NCI-H1048 (cell line): ENCODE measurements at places on chromosomes 7 and 10.

GRCh38 chr10:24756283-24756682 is 32.6 kb upstream of the ARHGAP21 start:
- DNase-seq: no peak

GRCh38 chr7:129298268-129298893 is 73.6 kb downstream of the AHCYL2 start:
- no peak for DNase-seq

GRCh38 chr10:2933924-2934323 is 133.4 kb upstream of the PFKP start:
- no peak for DNase-seq

DNA sequence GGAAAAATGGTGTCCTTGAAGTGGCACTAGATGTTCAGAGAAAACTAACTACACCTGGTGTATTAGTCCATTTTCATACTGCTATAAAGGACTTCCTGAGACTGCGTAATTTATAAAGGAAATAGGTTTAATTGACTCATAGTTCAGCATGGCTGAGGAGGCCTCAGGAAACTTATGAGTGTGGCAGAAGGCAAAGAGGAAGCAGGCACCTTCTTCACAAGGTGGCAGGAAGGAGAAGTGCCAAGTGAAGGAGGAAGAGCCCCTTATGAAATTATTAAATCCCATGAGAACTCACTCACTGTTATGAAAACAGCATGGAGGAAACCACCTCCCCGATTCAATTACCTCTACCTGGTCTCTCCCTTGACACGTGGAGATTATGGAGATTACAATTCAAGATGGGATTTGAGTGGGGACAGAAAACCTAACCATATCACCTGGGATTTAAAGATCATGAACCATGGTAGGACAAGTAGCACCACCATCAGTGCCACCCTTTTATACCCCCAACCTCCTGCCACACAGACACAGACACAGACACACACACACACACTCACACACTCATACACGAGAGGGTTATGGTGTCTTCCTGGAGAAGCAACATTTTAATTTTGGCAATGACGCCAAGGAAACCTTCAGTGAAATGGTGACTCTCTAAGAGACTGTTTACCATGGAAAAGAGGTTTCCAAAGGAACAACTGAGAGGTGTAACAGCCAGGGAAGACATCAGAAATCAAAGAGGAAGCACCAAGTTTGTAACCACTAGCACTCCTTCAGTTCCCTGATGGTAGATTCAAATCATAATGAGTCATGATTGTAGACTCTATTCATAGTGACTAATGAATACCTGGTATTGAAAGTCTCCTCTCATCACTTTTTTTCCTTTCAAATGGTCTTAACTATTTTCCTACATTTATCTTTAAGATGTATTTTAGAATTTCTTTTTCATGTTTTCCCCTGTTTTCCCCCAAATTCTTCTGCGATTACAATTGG is 41.8 kb upstream of the WNT16 start:
- no peak for DNase-seq

DNA sequence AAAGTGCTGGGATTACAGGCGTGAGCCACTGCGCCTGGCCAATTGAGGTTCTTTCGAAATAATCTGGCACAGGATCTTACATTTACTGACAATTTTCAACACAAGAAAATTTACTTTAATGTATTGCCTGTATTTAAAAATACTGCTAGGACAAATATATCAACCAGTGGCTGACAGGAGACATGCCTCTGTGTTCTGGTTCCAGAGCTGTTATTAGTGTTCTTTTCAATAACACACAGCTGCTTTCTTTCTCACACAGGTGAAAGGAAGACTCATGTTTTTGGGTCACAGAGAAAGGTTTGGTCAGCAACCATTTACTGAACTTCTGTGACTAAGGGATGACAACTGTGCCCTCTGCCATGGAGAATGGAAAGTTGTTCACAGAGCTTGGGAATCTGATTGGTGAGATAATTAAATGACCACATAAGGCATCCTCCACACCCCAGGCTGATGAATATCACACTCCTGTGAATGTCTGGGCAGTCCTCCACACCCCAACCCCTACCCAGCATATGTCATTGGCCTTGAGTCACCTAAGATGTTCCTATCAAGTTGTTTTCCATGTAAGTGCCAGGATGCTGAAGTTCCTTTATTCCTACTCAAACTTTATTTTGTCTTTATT is 180.1 kb downstream of the RAPGEF5 start:
- no peak for DNase-seq

DNA sequence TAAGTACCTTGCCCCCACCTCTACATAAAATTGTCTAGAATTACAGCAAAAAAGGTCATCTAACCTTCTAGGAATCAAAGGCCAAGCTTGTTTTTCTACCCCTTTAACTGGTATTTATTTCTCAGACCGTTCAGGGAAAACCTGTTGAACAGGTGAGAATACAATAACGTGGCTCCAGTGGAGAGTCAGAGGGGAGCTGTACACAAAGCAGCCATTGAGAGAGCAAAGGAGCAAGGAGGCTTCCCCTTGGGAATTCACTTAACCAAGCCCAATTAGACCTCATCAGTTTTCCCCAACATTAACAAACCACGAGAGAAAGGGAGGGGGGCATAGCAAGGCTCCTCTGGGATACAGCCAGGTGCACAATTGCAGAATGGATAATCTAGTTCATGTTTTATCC is 101.9 kb downstream of the ELMO1 start:
- DNase-seq: peak; percentile 3

DNA sequence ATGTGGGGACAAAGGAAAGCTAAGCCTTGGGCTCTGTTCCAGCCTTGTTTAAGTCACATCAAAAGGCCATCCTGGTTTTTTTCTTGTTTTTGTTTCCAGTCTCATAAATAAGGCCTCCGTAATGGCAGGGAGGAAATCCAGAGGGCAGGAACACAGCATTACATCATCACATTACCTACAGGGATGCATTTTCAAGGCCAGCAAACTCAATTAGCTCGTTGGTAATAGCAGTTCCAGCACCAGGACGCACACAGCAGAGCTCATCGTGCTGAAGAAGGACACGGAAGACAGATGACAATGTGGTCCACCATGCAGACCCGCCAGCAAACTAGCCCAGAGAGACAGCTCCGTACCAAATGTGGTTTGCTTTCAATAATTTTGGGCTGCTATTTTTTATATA is 1209.2 kb downstream of the TYW1 start:
- DNase-seq: no peak

DNA sequence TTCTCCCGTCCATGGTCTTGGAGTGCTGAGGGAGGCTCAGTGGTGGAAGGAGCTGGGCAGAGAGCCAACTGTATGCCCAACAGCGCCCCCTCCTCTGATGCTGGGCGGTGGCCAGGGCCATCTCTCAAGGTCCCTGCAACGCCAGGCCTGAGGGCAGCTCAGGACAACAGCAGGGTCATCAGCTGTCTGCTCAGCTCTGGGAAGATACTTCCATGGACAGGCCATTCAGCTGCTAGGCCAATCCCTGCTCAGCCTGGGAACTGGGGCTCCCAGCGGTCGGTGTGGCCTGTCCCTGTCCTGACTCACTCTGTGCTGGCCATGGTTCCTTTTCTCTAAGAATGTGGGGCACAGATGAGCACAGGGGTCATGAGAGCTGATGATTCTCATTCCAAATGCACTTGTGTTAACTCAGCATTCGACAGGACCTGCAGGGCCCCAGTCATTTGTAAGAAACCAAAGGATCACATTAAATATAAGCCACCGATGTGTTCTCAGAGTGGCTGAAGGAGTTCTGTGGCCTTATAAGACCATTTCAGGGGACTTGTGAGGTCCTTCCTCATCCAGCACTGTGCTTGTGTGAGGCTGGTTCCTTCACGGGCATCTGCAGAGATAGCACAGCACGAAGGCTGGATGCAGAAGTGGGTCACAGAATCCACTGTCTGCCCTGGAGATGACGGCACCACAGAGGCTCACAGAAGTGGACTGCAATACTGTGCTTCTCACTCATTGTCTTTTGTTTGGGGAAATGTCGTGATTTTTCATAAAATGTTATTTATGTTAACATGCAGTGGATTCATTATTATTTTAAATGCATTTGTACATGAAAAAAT is 73.0 kb downstream of the ADCY1 start:
- no peak for DNase-seq

DNA sequence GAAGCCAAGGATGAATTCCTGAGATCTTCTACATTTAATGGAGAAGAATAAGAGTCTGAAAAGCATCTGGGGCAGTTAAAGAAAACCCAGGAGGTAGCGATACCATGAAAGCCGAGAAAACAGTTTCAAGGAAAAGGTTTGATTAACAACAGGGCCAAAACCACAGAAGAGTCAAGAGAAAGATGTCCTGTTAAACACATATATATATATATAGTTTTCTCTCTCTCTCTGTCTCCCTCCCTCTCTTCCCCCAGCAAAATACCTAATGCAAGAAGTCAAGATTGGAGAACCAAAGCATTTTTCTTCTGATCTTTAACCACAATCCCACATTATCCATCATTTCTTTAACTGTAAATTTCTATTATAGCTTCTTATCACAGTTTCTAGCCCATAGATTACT is 261.4 kb downstream of the SNX13 start:
- no peak for DNase-seq

DNA sequence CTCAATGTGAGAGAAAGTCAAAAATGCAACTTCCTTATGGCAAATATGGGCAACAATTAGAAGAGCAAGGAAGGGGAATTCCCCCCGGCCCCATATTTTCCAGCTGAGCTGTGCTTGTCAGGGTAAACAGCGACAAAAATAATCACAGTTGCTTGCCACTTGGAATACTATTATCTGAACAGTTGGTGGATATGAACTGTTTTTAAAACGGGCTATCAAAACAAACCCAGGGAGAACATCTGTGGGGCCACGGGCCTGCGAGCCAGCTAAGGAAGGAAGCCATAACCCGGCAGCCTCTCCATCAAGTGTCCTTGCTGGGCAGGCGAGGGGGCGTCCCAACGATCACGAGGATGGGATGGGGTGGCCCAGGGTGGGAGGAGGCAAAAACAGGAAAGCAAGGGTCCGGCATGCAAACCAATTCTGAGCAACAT is 228.4 kb downstream of the ARHGAP12 start:
- DNase-seq: no peak

GRCh38 chr10:133009218-133009950 is 67.0 kb upstream of the CFAP46 start:
- DNase-seq: no peak

- no peak for DNase-seq
Measured at GRCh38 chr7:38699471-38699870, 68.3 kb upstream of the AMPH start.

DNA sequence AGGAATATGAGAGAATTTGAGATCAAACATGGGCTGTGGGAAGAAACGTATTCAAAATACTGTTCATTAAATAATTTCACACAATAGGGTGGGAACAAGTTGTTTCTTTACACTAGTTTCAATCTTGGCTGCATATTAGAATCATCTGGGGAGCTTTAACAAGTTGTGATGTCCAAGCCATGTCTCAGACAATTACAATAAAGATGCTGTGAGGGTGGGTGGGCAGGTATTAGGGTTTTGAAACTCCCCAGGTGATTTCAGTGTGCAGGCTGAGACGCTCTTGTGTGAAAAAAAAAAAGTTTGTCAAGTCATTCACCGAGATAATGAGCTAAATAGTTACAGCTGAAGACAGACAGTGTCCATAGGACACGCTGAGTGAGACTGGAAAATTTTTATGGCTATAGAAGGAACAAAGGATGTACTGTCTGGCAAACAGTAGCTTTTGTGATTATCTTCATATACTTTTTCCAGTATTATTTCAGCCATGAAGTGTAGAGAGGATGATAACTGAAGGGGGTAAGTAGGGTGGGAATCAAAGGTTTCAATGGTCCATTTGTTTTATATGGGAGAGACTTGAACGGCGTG is 12.6 kb upstream of the LAMB4 start:
- peak; percentile 42 for DNase-seq

- DNase-seq: no peak
Measured at GRCh38 chr7:104382616-104383015, 54.2 kb downstream of the LHFPL3 start.

GRCh38 chr10:99976886-99977665 is 32.7 kb downstream of the DNMBP start:
- no peak for DNase-seq

DNA sequence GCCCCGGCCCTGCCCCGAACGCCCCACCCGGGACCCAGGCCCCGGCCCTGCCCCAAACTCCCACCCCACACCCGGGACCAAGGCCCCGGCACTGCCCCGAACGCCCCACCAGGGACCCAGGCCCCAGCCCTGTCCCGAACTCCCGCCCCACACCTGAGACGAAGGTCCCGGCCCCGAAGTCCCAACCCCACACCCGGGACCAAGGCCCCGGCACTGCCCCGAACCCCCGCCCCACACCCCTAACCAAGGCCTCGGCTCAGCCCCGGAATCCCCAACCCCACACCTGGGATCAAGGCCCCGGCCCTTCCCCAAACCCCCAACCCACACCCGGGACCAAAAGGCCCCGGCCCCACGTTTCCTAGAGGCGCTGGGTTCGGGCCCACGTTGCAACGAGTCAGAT is 1.1 kb upstream of the LARP4B start:
- no peak for DNase-seq

DNA sequence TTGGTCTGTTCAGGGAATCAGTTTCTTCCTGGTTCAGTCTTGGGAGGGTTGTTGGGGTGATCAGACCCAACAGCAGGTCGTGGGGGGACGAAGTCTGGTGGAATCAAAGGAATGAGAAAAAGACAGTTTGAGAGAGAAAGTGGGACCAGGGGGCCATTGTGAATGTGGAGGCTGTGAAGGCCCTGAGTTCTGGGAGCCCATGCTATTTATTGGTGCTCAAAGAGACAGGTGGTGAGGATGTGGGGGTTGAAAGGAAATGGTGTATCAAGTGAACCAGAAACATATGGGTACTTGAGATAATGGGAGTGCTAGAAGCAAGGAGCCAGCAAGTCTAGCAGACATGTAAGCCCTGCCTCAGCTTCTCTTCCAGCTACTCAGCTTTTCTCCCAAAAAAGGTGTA is 84.1 kb downstream of the CCSER2 start:
- DNase-seq: no peak

GRCh38 chr7:128876127-128876526 is 13.5 kb downstream of the ATP6V1F start:
- DNase-seq: no peak

- no peak for DNase-seq
Measured at GRCh38 chr7:43204081-43204480, 91.6 kb downstream of the HECW1 start.

- no peak for DNase-seq
Measured at GRCh38 chr10:121076776-121077715, 225.9 kb downstream of the WDR11 start.

DNA sequence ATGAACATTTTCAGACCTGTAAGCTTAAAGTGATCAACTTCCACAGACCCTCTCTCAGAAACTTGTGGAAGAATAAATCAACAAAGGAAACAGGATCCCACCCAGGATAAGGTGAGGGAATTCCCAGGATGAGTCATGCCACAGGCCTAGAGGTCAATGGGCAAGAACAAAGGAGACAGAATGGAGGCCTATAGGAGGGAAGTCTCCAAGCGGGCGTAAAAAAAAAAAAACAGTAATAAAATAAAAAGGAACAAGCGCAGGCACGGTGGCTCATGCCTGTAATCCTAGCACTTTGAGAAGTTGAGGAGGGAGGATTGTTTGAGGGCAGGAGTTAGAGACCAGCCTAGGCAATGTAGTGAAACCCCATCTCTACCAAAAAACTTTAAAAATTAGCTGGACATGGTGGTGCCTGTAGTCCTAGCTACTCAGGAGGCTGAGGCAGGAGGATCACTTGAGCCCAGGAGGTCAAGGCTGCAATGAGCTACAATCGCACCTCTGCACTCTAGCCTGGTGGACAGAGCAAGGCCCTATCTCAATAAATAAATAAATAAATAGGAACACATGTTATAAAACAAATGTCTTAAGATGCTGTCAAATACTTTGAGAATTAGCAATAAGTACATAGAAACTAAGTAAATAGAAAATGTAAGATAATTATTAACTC is 8.4 kb downstream of the SORBS1 start:
- no peak for DNase-seq
